ENCODE measurements at places on chromosomes 6 and 20.

DNA sequence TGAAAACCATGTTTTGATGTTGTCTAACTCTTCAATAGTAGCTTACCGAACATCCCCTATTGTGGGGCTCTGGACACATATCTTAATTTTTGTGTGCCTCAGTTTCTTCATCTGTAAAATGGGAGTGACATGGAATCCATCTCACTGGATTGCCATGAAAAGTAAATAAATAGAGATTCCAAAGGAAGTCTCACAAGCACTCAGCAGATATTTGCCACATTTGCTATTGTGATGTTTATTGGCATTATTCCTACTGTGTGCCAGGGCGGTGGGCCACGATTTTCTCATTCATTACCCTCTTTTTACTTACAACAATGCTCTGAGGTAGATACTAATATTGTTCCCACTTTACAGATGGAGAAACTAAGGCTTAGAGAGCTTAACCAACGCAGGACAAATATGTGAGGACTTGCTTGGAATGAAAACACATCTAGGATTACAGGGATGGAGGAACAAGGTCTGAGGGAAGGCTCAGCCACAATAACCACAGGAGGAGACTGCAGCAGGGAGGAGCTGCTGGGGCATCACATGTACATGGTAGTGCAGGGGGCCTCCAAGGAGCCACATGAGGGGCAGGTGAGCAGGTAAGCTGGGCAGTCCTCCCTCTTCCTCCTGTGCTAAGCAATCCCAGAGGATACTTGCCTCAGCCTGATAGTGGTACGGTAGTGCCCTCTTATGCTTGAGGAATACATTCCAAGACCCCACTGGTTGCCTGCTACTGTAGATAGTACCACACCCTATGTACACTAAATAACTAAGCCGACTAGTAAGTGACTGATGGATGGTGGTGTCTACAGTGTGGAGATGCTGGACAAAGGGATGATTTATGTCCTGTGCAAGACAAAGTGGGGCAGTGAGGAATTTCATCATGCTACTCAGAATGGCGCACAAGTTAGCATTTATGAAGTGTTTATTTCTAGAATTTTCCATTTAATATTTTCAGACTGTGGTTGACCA, 176.9 kb downstream of the FOXA2 start:
- no peak for DNase-seq

- DNase-seq, result no peak
Observed at GRCh38 chr6:143999406-143999805, 8.7 kb downstream of the PLAGL1 start.

- DNase-seq, result no peak
Observed at GRCh38 chr6:12276930-12277315, 13.2 kb upstream of the EDN1 start.

GRCh38 chr6:134368670-134369069, 50.8 kb upstream of the SGK1 start:
- DNase-seq, result no peak

GRCh38 chr6:52548353-52548713, 28.5 kb downstream of the TRAM2 start:
- DNase-seq, result no peak

- DNase-seq, result no peak
Observed at GRCh38 chr6:170464080-170464479, 89.0 kb downstream of the PSMB1 start.

DNA sequence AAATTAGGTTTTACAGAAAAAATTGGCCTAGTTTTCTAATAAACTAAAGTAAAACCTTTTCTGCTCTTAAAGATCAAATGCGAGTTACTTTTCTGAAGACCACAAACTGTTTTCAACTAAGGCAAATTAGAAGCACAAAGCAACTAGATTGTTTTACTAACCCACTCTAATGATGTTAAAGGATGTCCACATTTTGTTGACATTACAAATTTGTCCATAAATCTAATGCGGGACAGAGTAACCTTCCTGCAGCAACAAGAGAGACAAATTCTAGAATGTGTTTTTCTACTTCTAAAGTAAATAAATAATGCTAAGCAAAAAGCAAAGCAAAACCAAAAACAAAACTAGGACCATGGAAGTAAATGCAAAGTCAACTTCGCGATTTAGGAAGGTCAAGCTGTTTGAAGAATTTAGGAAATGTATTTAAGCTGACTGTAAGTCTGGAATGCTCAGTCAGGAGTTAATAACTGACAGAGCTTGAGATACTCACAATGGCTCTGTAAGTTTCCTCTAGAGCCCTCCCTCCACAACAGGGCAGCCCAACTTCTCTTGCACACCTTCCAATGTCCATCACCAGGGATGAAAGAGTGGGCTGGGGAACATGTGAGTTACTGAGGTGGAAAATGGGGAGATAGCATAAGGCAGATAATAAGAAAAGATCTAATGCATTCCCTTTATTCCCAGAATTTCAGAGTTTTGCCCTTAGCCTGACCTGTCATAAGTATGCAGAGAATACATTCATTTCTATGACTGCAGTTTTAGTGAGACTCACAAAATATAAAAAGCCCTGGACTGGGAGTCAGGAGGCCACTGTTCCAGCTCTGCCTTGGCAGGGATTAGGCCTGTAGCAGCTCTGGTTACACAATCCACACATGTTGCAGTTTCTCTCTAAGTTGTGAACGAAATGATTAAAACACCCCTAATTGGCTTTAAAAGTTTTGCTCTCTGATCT, 158.8 kb downstream of the FOXA2 start:
- no peak for DNase-seq

GRCh38 chr6:121590438-121590837, 155.0 kb downstream of the GJA1 start:
- DNase-seq, result no peak

GRCh38 chr20:58523072-58523970, 8.1 kb upstream of the APCDD1L start:
- no peak for DNase-seq

GRCh38 chr6:88561954-88562315, 395.8 kb upstream of the CNR1 start:
- DNase-seq, result no peak
